ENCODE measurements at places on chromosomes 7 and 10.

DNA sequence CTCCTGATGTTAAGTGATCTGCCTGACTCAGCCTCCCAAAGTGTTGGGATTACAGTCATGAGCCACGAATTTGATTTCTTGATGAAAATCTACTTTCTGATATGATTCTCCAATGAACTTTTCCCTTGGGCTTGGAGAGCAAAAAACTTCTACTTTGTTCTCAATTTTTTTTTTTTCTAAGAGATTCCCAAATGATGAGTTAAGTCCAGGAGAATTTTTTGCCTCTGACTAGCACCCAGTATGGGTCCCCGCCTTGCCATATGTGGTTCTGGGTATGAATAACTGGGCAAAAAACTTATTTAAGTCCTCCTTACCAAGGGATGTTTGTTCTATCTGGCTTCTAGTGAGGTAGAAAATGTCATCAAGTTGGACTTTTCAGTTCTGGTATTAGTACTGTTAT, 147.9 kb upstream of the LYZL1 start:
- DNase-seq = no peak

GRCh38 chr10:78868861-78869260, 199.9 kb upstream of the ZMIZ1 start:
- no peak for DNase-seq

DNA sequence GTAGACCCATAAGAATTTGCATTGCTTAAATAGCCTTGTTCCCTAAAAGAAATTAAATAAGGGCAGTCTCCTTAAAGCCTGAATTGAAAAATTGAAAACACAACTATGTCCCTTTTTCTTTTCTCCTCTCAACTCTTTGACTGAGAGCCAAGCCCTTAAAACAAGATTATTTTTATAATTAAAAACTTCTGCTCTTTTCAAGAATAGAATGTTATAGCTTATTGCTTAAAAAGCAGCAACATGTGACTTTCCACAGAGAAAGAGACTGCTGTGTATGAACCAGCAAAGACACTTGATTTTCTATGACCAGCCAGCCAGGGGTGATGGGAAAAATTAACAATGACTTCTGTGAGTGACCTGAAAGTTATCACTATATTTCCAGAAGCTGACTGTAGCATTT, 295.2 kb upstream of the CELF2 start:
- no peak for DNase-seq

DNA sequence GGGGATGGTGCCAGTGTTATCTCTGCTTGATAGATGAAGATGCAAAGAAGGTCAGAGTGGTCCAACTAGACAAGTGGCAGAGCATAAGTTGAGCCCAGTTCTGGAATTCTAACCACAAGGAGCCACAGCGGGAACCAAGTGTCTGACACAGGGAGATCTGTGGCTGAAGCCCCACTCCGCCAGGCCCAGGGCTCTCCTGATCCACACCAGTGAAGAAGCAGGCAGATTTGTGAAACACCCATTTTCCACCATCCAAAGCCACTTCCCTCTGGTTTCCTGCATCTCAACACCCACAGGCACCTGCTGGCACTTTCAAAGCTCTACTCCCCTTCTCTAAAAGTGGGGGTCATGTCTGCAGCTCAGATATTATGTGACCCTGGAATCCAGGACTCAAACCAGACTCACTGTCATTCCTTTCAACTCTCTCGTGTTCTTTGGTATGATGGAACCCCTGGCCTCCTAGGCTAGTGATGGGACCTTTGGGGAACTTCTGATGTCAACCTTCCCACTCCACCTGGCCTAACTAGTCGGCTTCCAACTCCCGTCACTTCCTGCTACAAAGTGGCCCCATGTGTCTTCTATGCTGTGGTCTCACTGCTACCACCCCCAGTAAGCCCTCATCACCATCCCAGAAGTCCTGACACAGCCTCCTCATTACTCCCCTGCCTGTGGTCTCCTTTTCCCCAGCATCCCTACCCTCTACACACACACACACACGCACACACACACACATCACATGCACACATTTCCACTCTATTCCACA, 177.6 kb downstream of the GRID1 start:
- DNase-seq = no peak

DNA sequence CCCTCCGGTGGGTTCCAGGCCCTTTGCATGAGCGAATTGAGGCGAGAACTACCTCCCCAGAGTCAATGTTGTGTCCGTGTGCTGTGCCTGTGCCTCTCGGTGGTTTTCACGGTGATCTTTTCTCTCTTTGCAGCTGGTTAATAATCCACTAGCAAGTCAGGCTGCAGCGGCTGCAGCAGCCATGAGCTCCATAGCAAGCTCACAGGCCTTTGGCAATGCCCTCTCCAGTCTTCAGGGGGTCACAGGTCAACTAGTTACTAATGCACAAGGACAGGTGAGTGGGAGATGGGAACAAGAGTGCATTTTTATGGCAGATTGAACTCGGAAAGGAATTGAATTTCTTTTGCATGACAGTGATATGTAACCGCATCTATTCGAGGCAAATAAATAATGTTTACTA, 159.7 kb upstream of the YAE1 start:
- no peak for DNase-seq

DNA sequence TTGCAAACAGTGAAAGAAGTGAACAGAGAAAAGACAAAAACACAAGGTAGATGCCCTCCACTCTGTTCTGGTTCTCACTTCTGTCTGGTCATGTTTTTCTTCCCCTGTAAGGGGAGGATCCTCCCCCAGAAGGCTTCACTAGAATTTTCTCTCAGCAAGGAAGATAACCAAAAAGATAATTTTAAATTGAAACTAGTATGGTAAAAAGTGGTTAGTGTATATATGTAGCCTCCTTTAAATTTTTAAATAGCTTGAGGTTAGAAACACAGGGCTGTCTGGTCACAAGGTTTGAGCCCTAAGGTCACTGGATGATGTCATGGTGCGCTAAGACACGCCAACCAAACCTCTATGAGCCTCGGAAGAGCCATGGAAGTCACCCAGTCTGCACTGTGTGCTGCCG, 5.6 kb upstream of the PKD1L1 start:
- DNase-seq = no peak

- no peak for DNase-seq
Observed at GRCh38 chr10:130709415-130709814, 573.2 kb downstream of the GLRX3 start.

- DNase-seq = no peak
Observed at GRCh38 chr10:31822150-31822549, 106.5 kb downstream of the ARHGAP12 start.

All from stimulated activated CD8-positive, alpha-beta memory T cell treated with anti-CD3 and anti-CD28 coated beads, Interleukin-15, amount 100 ng/mL, for 4 hours (primary cell).